ENCODE measurements at places on chromosomes 6 and 20. TPM values are rescaled to one million over a fixed set of nuclear protein-coding genes. Genes with fewer than 3 reads are reported as not detected.

- H3K27me3 ChIP-seq: peaks cover 28% of the 10 kb centered on the region
- peak overlapping the region; percentile 46 for H3K27ac ChIP-seq
- no peaks in the 10 kb centered on the region for H3K36me3 ChIP-seq
- DNase-seq: no peak
- peaks cover 19% of the 10 kb centered on the region for H3K4me1 ChIP-seq
- H3K4me3 ChIP-seq: peak overlapping the region; percentile 61
Measured at GRCh38 chr20:62368392-62368975, 1.4 kb upstream of the LAMA5 start.

- H3K27me3 ChIP-seq: no peaks in the 10 kb centered on the region
- DNase-seq: no peak
- no peaks in the 10 kb centered on the region for H3K4me1 ChIP-seq
- no peak overlapping the region for H3K4me3 ChIP-seq
- no peaks in the 10 kb centered on the region for H3K36me3 ChIP-seq
Measured at GRCh38 chr6:13536796-13537526, 37.4 kb upstream of the SIRT5 start.

DNA sequence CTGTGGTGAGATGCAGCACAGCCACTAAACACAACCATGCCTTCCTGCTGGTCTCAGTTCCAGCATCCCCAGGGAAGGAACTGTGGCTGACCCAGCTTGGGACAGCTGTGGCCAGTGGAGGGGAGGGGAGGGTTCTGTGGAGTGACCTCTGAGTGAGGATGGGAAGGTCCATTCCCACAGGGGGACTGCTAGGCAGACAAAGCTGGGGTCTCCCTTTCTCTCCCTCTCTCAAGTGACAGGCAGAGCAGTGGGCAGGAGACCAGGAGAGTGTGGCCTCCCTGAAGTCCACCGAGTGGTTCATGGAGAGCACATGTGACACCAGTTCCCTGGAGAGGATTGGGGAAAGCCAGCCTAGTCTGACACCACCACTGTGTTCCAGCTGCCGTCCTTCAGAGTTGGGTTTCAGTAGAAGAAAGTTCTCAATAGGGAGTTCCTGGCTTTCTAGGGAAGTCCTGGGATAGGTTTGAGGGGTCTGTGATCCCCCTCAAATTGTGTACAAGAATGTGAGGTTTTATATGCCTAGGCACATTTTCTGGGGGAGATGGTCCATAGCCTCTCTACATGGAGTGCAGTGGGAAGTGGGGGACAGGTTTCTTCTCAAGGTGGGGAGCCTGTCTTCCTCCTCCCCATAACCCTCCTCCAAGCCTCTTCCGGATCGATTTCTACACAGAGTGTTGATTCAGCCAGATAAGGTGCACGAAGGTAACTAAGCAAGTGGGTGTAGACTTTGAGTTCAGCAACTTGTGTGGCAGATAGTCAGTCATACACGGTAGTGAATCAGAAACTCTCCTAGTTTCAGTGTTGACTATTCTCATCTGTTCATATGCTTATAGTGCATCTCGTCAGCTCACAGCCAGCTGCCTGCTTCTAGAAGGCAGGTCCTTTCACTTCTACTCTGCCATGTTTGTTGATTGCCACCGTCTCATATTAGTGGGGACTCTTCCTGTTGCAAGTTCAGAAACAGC, 18.9 kb downstream of the MANBAL start:
- no peaks in the 10 kb centered on the region for H3K27me3 ChIP-seq
- no peak for DNase-seq
- H3K4me1 ChIP-seq: peaks cover 5% of the 10 kb centered on the region
- no peak overlapping the region for H3K4me3 ChIP-seq
- peak overlapping the region; percentile 79 for H3K27ac ChIP-seq
- no peaks in the 10 kb centered on the region for H3K36me3 ChIP-seq

NKAIN2 gene
- 0.21 TPM for total RNA-seq

DNA sequence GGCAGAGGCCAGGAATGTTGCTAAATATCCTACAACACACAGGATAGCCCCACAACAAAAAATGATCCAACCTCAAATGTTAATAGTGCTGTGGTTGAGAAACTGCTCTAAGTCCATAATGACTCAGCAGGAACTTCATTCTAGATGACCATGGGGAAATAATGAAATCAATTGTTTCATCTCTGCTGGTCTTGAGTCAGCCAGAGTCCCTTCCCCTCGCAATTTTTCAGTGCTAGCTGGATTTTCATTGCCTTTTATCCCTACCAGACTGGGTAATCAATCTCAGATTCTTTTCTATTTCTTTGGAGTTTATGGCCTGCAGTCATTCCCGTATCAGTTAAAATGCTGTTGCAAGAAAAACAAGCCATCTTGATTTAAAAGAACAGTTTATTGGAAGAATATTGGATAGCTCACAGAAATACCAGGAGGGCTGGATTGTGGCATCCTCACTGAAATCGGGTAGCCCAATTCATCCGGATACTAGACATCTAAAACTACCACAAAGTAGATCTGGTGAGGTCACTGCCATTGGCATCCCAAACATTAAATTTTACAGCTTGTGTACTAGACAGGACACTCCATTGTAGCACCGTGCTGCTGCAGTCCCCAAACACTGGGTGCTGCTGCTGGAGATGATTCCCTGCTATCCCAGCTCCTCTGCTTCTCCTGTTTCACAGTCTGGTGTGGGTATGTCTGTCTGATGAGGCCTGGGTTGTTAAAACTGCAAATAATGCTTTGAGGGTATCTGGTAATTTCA, 30.3 kb upstream of the POPDC3 start:
- no peaks in the 10 kb centered on the region for H3K27me3 ChIP-seq
- H3K4me3 ChIP-seq: no peak overlapping the region
- no peak overlapping the region for H3K27ac ChIP-seq
- DNase-seq: no peak
- H3K4me1 ChIP-seq: no peaks in the 10 kb centered on the region
- H3K36me3 ChIP-seq: no peaks in the 10 kb centered on the region

DNA sequence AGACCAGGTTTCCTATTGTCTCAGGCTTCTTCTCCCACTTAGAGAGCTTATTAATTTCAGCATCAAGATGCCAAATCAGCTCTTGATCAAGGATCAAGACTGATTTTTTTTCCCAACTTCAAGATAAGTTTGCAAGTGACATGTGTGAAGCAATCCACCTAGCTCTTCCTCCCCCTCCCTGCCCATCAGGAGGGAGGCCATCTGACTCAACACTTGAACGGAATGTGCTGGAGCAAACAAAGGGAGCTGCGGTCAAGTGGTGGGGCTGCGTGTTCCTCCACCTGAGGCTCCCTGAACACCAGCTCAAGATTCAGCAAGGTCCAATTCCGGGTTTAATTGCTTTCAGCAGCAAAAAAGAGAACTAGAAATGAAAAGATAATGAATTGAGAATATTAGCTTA, 38.7 kb downstream of the TTI1 start:
- no peaks in the 10 kb centered on the region for H3K27me3 ChIP-seq
- no peak for DNase-seq
- no peak overlapping the region for H3K27ac ChIP-seq
- peaks cover 13% of the 10 kb centered on the region for H3K4me1 ChIP-seq
- peaks cover 4% of the 10 kb centered on the region for H3K36me3 ChIP-seq

- DNase-seq: peak; percentile 26
- H3K27ac ChIP-seq: peak within 1 kb of the TSS; percentile 25
- no peaks in the 10 kb centered on the region for H3K4me1 ChIP-seq
- H3K4me3 ChIP-seq: peak within 1 kb of the TSS; percentile 55
- no peaks in the 10 kb centered on the region for H3K36me3 ChIP-seq
Measured at GRCh38 chr20:46894579-46894958, at the start of gene EYA2. Gene EYA2 (plus strand): TSS chr20:46894843. CDS start chr20:46990011, 95,168 bp downstream.

Measured in colonic mucosa (tissue), 4 donors.